ENCODE measurements at places on chromosomes 7 and 10.
A peak's percentile ranks its signal among the peaks of the same experiment; 100 is the strongest.

DNA sequence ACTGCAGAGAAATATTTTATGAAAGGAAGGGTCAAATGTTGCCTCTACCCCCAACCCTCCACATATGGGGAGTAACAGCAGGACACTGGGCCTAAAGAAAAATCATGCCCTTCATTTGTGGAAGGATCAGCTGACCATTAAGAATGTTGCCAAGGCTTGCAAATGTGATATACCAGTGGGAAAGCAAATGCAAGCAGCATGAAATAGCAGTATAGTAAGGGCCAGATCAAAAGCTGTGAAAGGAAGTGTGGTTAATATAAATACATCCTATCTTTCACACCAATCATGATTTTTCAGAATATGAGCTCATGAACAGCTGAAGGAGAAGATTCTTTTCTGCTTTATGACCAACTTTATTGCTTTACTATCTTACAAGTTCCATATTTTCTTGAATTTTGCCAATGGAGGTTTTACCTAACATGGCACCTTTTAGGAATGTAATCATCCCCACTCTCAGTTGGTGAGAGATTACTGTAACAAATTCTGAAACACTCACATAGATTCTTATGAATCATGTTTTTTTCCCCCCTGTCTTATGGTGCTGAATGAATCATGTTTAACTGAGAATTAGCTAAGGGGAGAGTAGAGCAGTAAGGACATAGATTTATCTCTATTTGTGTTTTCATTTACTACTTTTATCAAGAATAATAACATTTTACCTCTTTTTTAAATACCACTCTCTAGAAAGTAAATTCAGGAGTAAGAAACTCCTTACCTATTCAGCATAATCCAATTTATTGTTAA is 12.1 kb upstream of the ATAD1 start:
- no peak for DNase-seq
- no peak overlapping the region for H3K4me3 ChIP-seq
- H3K36me3 ChIP-seq, result no peaks in the 10 kb centered on the region
- no peaks in the 10 kb centered on the region for H3K4me1 ChIP-seq
- H3K27me3 ChIP-seq, result no peaks in the 10 kb centered on the region

GRCh38 chr7:130932667-130933432 is 198.8 kb upstream of the KLF14 start:
- DNase-seq, result no peak
- no peaks in the 10 kb centered on the region for H3K36me3 ChIP-seq
- H3K27ac ChIP-seq, result no peak overlapping the region
- H3K4me3 ChIP-seq, result no peak overlapping the region
- H3K27me3 ChIP-seq, result no peaks in the 10 kb centered on the region

DNA sequence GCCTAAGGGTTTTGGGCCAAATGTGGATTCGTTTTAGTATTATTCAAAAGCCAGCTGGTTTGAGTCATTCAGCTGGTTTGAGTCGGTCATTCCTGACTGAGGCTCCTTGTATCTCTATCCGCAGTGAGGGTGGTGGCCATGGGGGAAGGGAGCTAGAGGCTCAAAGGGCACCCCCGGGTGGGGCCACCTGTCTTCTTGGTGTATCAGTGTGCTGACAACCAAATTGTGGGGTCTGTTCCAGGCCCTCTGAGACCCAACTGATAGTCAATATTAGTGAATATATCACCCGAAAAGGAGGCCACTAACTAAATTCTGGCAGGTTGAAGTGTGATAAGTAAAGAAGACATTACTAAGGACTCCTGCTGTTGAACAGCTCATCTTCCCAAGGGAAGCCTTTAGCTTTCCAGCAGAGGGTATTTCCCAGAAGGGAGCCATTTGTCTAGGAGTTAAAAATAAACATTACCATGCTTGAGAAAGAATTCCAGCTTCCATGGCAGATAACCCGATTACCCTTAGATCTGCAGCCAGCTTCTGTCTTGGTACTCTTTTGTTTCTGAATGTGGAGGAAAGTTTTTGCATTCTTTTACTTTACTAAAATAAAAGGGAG is 29.9 kb upstream of the DDX50 start:
- H3K4me1 ChIP-seq, result no peaks in the 10 kb centered on the region
- no peaks in the 10 kb centered on the region for H3K27me3 ChIP-seq
- no peak overlapping the region for H3K4me3 ChIP-seq
- H3K36me3 ChIP-seq, result peaks cover 8% of the 10 kb centered on the region
- no peak overlapping the region for H3K27ac ChIP-seq

GRCh38 chr7:15686957-15687545 is 568 bp upstream of the MEOX2 start:
- H3K4me1 ChIP-seq, result no peaks in the 10 kb centered on the region
- peaks cover 43% of the 10 kb centered on the region for H3K27me3 ChIP-seq

DNA sequence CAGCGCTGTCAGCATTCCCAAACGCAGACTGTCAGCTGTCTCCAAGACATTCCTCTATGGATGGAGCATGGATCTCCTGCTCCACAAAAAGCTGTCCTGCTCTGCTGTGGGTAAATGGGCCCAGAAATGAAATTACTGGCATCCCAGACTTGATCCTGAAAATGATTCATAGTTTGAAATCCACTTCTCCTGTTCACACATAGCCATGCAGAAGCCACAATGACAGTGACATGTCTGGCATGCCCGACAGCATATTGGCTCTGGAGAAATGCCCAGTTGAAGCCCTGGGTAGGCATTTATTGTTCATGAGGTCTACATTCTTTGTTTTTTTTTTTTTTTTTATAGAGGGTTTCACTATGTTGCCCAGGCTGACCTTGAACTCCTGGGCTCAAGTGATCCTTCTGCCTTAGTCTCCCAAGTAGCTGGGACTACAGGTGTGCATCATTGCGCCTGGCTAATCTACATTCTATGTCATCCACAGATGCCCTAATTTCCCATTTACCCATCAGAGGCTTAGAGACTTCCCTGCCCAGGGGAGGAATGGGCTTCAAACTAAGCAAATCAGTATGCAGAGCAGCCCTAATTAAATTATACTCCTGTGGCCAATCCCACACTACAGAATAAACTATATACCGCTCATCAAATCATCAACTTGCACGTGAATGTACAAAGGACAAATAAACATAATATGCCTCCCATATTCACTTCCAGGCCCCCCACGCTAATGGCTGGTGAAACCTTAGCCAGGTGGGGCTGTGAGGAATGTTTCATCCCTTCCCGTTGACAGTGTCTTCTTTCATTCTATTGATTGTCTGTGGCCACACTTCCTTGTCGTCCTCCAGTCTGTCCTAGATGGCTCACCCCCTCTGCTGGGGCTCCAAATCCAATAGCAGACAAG is 61.8 kb upstream of the EEPD1 start:
- H3K4me3 ChIP-seq, result no peak overlapping the region
- H3K36me3 ChIP-seq, result peaks cover 6% of the 10 kb centered on the region
- no peak overlapping the region for H3K27ac ChIP-seq
- peaks cover 4% of the 10 kb centered on the region for H3K27me3 ChIP-seq
- no peaks in the 10 kb centered on the region for H3K4me1 ChIP-seq
- no peak for DNase-seq

DNA sequence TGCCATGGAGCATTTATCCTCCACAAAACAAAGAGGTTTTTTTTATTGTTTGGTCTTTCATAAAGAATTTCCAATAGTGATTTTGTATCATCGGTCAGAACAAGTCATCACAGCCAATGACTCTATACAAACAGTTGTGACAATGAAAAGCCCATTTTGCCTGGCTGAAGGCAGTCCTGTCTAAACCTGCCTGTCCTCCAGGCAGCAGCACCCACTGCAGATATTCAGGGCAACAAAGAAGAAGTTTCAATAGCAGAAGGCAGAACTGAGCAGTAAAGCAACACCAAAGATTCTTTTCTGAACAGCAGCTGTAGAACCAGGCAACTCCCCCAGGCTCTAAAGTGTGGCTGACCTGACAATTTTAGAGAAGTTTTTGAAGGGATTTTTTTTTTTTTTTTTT is 169.4 kb downstream of the FGFR2 start:
- no peak overlapping the region for H3K4me3 ChIP-seq
- no peak overlapping the region for H3K27ac ChIP-seq
- no peak for DNase-seq
- no peaks in the 10 kb centered on the region for H3K4me1 ChIP-seq
- no peaks in the 10 kb centered on the region for H3K27me3 ChIP-seq

DNA sequence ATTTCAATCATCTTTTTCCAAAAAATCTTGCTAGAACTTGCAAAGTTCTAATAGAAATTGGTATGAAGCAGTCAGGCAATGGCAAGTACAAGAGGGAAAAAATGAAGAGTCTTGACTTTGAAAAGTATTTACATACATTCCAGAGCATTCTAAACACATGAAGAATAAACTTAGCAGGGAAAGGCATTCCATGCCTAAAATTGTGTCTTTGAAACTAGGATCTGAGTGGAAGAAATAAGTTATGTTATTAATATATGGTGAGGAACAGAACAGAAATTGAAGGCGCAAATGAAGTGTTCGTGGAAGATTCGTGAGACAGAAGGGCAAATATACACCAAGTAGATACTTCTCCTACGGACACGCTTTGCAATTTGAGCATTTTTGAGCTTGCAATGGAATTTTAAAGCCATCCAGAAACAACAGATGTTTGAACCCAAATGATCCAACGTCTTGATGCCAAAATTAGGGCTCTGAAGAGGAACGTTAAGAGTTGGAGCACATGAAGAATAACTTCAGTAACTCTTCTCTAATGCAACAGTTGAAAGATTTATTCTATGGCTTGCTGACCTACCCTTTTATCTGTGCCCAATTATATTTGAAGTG is 40.6 kb upstream of the SEPTIN7 start:
- no peaks in the 10 kb centered on the region for H3K27me3 ChIP-seq
- peaks cover 12% of the 10 kb centered on the region for H3K4me1 ChIP-seq
- no peak for DNase-seq
- no peaks in the 10 kb centered on the region for H3K36me3 ChIP-seq

- DNase-seq, result no peak
- H3K4me3 ChIP-seq, result no peak overlapping the region
- no peaks in the 10 kb centered on the region for H3K4me1 ChIP-seq
Measured at GRCh38 chr10:126465771-126466170, 77.5 kb upstream of the ADAM12 start.

- no peak overlapping the region for H3K27ac ChIP-seq
- no peaks in the 10 kb centered on the region for H3K4me1 ChIP-seq
- no peaks in the 10 kb centered on the region for H3K27me3 ChIP-seq
- no peak overlapping the region for H3K4me3 ChIP-seq
- peaks cover 33% of the 10 kb centered on the region for H3K36me3 ChIP-seq
Measured at GRCh38 chr7:107408349-107408748, 61.5 kb upstream of the GPR22 start.

- no peak overlapping the region for H3K4me3 ChIP-seq
- no peak for DNase-seq
- peak overlapping the region; percentile 39 for H3K27ac ChIP-seq
- H3K36me3 ChIP-seq, result peaks cover 5% of the 10 kb centered on the region
- H3K4me1 ChIP-seq, result peaks cover 11% of the 10 kb centered on the region
- peaks cover 78% of the 10 kb centered on the region for H3K27me3 ChIP-seq
Measured at GRCh38 chr7:97018126-97018601, 6.5 kb downstream of the DLX5 start.

DNA sequence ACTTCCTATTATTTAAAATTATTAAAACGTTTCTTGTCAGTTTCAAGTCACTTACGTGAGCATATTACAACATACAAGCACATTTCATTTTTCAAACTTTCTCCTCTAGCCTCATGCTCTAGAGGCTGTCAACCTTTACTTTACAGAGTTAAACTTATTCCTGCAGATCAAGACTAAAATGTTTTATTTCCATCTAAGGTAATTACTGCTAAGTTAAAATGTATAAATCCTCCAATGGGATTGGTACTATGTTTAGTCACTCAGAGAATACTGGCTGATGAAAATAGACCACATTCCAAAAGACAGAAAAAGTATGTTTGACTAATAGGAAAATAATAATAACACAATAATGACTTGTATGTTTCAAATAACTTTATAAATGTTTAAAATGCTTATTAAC is 8.4 kb upstream of the TRDMT1 start:
- no peak overlapping the region for H3K27ac ChIP-seq
- H3K27me3 ChIP-seq, result no peaks in the 10 kb centered on the region
- H3K4me3 ChIP-seq, result no peak overlapping the region
- no peak for DNase-seq

GRCh38 chr10:14487488-14487883 is 156.8 kb upstream of the FRMD4A start:
- H3K27me3 ChIP-seq, result peaks cover 33% of the 10 kb centered on the region
- H3K36me3 ChIP-seq, result peaks cover 15% of the 10 kb centered on the region
- DNase-seq, result no peak
- no peak overlapping the region for H3K27ac ChIP-seq
- peaks cover 3% of the 10 kb centered on the region for H3K4me1 ChIP-seq

DNA sequence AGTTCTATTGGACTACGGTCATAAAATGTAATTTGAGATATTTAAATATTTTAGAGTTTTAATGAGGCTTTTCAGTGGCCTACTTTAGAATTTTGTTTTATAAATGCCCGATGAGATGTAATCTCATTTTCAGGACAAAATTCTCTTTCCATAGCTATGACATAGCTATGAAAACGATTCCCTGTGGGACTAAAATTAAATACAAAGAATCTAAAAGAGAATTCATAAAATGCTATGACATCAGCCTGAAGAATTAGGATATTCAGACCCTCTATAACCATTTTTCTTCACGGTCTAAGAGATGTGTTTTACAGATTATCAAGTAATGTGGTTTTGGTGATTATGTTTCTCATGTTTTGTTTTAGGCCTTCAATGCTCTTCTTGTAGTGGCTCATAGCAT is 48.2 kb upstream of the ODAD2 start:
- no peaks in the 10 kb centered on the region for H3K4me1 ChIP-seq
- peaks cover 7% of the 10 kb centered on the region for H3K36me3 ChIP-seq
- H3K27me3 ChIP-seq, result no peaks in the 10 kb centered on the region
- no peak for DNase-seq
- no peak overlapping the region for H3K27ac ChIP-seq
- no peak overlapping the region for H3K4me3 ChIP-seq

DNA sequence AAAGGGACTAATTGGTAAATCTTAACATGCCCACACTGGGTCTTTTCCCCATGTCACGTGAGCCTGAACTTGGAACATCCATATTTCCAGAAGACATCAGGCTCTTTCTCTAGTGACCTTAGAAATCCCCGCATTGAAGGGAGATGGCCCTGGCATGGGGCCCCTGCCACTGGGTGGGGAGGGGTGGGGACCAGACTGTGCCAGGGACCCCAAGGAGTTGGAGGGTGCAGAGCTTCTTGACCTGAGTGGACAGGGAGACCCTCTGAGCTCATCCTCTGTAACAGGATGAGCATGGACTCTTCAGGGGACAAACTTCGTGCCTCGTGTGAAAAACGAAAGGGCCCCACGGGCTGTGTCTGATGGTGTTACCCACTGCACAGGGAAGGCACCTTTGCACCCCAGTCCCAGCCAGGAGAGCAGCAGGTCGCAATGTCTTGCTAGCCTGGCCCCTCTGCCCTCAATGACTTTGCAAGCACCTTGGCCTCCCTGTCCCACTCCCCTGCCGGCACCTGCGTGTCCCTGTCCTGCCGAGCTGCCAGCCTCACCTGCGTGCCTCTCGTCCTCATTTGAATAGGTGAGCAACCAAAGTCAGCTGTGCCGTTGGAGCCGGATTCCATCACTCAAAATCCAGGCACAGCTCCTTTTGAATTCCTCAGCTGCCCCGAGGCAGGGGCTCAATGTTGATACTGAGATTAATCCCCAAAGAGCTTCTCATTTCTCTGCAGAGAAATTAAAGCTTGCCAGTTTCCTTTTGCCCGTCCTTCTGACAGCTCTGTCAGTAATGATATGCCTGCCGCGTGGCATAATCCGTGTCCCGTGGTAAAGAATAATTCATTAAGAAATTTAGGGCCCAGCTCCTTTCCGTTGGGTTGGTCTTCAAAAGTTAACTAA is 234.9 kb downstream of the EBF3 start:
- no peaks in the 10 kb centered on the region for H3K4me1 ChIP-seq
- H3K36me3 ChIP-seq, result peaks cover 14% of the 10 kb centered on the region
- H3K27ac ChIP-seq, result no peak overlapping the region

- peaks cover 10% of the 10 kb centered on the region for H3K36me3 ChIP-seq
- no peaks in the 10 kb centered on the region for H3K27me3 ChIP-seq
- H3K27ac ChIP-seq, result no peak overlapping the region
Measured at GRCh38 chr7:8042796-8043535, 74.4 kb downstream of the GLCCI1 start.
